Cardiac ventricle fibroblast (primary cell): ENCODE measurements at places on chromosomes 16 and 17. TPM values are rescaled to one million over a fixed set of nuclear protein-coding genes. Genes with fewer than 3 reads are reported as not detected.

Gene TMC5
- not detected in 2 replicates for total RNA-seq

Gene KRTAP2-3
- not detected in 2 replicates for total RNA-seq

Gene PDE6G
- 0.98 TPM in 1 of 2 replicates, not detected in the other for total RNA-seq

Gene EPX
- total RNA-seq, result not detected in 2 replicates

Gene CLDN7
- total RNA-seq, result 2.0 TPM in 1 of 2 replicates, not detected in the other

Gene PLA2G10
- not detected in 2 replicates for total RNA-seq

Gene SCGB1C2
- not detected in 2 replicates for total RNA-seq

Gene SHCBP1
- 3.0 and 3.4 TPM in 2 replicates for total RNA-seq

Gene SNF8
- 46.6 and 79.2 TPM in 2 replicates for total RNA-seq

Gene KRT39
- total RNA-seq, result not detected in 2 replicates

Gene UMOD
- not detected in 2 replicates for total RNA-seq

Gene AATK
- total RNA-seq, result 0.15 TPM in 1 of 2 replicates, not detected in the other

Gene CCL4L2
- 0.56 TPM in 1 of 2 replicates, not detected in the other for total RNA-seq

Gene DLX4
- total RNA-seq, result not detected in 2 replicates

Gene NME1
- total RNA-seq, result 89.5 and 90.9 TPM in 2 replicates
